ENCODE measurements at places on chromosomes 3 and 15.

DNA sequence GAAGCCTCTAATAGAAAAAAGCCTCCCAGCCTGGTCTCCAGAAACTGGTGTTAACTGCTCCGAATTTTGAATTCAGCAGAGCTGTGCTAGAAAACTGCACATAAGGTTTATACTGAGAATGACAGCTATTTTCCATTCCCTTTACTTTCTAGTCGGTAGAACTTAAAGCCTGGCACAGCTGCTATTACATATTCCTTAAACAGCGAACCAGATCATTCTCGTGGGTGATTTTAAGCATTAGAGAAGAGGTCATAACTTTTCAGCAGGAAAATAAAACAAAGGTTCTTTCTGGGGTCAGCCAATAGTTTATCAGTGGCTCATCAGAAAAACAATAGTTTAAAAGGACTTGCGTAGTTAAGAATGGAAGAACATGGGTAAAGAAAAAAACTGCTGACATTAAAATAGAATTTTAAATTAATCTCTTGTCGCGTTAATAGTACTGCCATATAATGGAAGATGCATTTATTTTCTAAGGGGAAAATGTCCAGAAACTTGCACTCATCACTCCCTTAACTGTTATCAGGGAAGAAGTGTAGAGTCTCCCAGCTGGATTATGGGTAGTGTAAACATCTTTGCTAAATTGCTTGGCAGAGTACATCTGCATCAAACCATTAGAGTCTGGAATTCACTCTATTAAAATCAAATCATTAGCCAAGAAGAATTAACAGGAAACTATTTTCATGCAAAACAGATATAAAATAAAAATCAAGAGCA, 7.9 kb downstream of the VGLL4 start:
- DNase-seq = no peak

- DNase-seq = no peak
Measured at GRCh38 chr15:96457841-96458240, 127.3 kb downstream of the NR2F2 start.

DNA sequence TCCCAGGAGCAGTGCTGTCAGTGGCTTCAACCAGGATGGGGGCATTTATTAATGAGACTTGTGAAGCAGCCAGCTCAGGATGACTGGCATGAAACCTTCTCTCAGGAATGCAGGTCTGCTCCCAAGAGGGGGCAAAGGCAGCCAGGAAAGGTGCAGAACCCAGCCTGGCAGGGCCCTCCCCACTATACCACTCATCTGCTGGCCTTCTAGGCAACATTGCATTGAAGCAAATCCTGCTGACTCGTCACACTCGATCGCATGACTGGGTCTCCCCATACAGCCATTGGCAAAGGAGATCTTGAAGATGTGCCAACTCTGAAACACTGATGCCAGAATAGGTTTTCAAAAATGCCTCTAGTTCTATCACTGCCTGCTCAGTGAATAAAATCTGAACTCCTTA, 65.7 kb upstream of the CMTM7 start:
- DNase-seq = no peak

DNA sequence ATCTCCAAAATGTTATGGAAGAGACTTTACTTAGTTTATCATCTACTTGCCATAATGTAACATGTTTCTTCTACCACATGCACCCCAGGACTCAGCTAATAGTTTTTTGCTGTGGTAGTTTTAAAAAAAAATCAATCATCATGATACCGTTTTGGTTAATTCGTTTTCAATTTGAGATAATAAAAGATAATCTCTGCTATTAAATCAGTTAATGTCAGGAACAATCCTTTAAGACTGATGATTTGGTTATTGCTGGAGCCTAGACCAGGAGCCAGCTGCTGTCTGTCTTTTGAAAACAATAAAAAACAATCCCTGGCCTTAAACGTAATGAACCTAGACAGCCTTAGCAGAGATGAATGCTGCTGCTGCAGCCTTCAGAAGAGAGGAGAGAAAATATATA, 403.7 kb downstream of the OXSM start:
- DNase-seq = no peak

DNA sequence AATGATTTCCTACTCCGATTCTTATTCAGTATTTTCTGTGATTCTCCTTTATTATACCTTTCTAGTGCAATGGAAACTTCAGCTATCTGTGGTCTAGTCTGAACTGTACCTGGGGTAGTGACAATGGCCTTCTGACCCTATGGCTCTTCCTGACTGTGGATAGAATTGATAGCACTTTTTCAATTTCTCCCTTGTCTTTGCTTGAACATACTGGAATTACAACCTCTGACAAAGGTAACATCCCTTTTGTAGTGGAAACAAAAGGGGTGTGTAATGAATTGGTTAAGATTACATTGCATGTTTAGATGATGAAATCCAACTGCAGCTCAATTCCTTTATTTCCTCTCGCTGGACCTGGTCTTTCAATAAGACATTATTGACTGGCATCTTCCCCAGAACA, 21.0 kb upstream of the SOX2 start:
- DNase-seq = no peak

DNA sequence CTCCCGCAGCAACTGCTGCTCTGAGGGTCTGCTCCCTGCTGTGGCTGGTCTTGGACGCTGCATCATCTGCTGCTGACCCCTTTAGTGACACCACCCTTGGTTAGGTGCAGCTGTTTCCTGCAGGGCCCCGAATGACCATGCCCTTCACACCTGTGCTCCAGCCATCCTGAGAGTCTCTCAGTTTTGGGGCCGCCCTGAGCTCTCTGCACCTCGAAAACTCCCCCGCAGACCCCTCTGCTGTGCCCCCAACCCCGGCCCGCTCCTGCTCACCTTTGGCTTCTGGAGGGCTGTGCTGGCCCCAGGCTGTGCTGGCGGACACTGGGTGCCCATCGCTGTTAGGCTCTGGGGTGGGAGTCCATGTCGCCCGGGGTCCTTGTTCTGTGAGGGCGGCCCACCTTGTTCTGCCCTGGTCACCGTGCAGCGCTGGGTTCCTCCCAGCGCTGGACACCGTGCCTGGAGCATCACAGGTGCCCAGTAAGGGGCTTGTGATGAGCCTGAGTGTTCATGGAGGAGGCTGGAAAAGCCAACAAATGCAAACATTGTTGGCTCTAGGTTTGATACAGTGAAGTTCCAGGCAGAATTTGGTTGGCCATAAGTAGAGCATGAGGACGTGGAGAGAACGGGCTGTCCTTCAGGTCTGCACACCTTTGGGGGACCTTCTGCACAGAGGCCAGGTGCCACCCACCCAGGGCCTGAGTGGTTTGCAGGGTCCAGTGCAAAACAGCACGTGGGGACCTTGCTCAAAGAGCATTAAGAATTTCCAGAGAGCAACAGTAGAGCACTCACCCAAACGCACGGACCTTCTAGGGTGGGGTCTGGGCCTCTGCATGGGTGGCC, 12.3 kb downstream of the ABTB1 start:
- DNase-seq = no peak

- no peak for DNase-seq
Measured at GRCh38 chr15:48046813-48047438, 73.9 kb upstream of the SLC24A5 start.
